Osteocyte (in vitro differentiated cells): ENCODE measurements at places on chromosomes 4 and X. TPM values are rescaled to one million over a fixed set of nuclear protein-coding genes. Genes with fewer than 3 reads are reported as not detected.

DNA sequence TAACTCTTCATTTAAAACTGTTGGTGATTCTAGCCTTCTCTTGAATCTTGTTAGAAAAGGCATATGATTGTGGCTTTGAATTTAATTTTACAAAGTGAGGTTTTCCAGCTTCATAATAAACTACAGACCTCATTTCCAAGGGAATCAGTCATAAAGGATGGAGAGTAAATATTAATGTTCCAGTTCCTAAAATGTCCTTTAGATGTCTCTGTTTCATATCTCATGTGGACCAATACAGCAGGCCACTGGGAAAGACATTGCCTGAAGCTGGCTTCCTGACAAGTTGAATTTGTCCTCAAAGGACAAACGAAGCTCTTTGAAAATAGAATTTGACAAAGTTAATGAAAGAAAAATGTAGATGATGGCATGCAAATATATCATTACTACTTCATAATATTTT, 125.4 kb downstream of the ZNF330 start:
- no peak for DNase-seq

DNA sequence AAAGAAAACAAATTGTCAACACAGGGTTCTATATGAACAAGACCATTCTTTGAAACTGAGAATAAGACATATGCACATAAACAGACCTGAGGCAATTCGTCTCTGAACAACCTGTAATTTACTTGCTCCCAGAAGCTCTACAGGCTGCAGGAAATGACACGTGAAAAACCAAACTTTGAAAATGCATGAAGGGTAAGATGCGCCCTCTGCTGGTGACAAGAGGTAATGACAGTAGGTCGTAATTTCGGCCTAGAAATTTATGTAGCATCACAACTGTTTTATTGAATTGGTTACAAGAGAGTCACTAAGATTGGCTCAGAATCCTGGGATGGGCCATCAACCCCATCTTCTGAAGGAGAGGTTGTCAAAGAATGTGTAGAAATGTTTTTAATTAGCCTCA, 276.5 kb downstream of the PPP4R3C start:
- no peak for DNase-seq

DNA sequence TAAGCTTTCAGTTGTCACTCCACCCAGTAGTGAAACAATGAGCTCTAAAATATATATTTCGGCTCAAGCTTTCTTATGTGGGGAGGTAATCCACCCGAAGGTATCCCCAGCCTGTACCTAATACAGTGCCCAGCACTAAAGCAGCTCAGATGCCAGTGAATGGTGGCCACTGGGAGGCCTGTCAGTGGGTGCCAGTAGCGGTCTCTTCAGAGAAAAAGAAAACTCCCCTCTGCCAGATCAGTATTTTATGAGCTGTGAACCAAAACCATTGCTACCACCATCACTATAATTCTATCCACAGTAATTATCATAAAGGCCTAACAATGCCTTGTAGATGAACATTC, 835 bp upstream of the NFKB1 start:
- no peak for DNase-seq

COL25A1 gene
- 1.3 and 1.8 TPM in 2 replicates for total RNA-seq

GRCh38 chr4:105387466-105387865, 86.4 kb downstream of the PPA2 start:
- DNase-seq: no peak

- DNase-seq: no peak
Measured at GRCh38 chr4:123659262-123659661, 262.7 kb downstream of the SPRY1 start.

GRCh38 chrX:2561456-2561855, 60.7 kb upstream of the DHRSX start:
- no peak for DNase-seq

GRCh38 chr4:144356941-144357381, 216.4 kb upstream of the GYPA start:
- no peak for DNase-seq

DNA sequence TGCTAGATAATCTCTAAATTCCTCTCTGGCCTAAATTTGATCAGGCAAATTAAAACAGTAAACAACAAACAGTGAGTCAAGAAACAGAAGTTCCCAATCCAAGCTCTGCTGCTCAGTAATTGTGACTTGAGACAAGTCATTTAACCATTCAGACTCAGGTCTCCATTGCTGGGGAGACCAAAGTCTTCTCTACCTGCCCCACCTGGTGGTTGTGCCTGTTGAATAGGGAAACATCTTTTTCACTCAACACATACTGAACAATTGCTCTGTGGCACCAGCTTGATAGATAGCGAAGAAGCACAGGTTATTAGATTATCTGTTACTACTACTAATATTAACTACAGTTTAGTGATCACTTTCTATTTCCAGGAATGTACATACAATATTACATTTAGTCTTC, 112.1 kb upstream of the EOLA2 start:
- DNase-seq: no peak

- DNase-seq: no peak
Measured at GRCh38 chrX:8179656-8180055, 8.6 kb upstream of the VCX2 start.

DNA sequence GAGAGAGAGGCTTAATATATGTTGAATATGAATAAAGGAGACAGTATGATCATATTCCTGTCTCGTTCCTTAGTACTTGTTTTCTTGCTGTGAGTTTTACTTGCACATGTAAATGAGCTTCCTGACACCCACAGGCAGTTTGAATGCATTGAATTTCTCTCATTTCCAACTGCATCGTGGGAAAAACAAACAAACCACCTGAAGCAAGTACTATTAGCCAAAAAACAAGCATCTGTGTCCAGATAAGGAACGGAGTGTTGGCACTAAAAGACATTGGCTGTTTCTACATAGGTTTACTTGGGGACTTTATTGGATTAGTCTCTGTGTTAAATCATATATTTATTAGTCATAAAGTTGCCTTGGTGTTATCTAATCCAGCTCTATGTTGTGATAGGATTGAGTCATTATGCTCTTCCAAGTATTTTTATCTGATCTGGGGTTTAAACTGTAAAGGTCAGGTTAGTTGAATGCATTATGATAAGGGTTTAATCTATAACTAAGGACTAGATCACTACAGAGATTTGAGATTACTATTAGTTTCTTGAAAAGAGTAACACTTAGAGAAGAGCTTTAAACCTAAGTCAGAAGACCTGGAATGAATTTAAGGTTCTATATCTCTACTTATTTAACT, 339.0 kb upstream of the SPANXN4 start:
- no peak for DNase-seq

DNA sequence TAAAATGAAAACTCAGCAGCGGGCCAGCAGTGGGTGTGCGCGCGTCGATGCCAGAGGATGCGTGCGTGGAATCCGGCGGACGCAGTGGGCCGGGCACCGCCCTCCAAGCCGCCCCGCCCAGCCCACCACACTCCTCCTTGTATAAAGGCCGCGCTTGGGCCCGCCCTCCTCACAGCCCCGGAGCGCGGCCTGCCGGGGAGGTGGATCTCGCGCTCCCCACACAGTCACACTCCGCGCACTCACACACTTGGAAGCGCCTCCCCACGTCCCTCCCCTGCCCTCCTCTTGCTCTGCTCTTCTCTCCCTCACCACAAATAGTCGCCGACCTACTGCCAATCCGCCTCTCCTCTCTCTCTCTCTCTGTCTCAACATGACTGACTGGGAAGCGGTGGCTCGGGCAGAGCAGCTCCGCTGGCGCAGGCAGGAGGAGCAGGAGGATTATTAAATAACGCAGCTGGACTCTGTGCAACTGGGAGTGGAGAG, at the start of gene CCSER1:
CCSER1 (plus strand) TSS at position 172 of the 483 bp plus-strand sequence.
- DNase-seq: no peak

GRCh38 chrX:130543603-130544325, 142.0 kb downstream of the RBMX2 start:
- DNase-seq: no peak

- no peak for DNase-seq
Measured at GRCh38 chr4:8235224-8235623, 34.3 kb upstream of the HTRA3 start.

DNA sequence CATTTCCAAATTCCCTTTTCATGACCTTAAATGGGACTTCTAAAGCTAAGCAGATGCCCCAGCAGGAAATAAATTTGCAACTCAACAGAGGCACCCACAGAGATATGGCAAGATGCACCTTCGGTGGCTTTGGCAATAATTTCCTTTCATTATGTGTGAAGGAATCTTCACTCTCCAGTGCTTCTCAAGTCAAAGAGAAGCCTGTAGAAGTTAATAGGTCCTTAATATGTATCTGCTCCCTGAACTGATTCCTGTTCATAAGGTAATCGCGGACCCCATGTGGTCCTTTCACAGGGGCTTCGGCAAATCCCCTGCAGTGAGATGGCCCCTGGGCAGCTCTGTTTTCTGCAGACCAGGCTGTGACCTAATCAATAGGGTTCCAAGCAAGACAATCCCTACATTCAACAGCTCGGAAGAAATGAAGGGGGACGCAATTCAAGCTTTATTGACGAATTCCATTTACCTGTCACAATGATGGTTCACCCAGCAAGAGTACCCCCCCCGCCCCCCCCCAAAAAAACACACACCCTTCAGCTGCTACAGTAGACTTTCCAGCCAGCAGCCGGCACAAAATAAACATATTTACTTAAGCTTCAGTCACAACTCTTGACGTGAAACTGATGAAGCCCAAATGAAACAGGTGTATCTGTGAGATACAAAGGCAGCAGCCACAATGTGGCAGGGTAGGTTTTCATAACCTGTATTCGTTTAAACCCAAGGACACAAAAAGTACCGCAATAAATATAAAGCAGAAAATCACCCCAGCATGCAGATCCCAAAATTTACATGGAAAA, 35.3 kb downstream of the FAT1 start:
- DNase-seq: no peak

SPANXB1 gene
- not detected in 2 replicates for total RNA-seq

DNA sequence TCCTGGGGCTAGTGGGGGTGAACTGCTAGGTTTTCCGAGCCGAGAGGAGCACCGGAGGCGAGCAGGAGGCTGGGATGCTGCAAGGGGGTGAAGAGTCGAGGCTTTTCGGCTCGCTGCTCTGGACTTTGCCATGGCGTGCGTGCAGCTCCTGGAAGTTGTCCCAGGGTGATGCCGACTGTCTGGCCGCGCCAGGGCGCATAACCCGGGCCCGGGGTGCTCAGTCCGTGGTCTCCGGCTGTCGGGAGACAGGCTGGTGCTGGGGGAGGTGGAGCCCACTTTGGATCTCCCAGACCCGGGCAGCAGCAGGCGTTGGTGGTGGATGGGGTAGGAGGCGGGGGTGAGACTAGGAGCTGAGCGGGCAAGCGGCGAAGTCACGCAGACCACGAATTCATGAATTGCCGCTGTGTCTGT, 793 bp downstream of the GRIA3 start:
- DNase-seq: peak; percentile 84

GRCh38 chr4:159224408-159224807, 121.5 kb downstream of the RAPGEF2 start:
- DNase-seq: no peak

- DNase-seq: no peak
Measured at GRCh38 chrX:75781611-75782010, 3.4 kb downstream of the MAGEE2 start.

AKAP4 gene
- total RNA-seq: not detected in 2 replicates

- DNase-seq: no peak
Measured at GRCh38 chr4:56414135-56414670, 21.2 kb downstream of the PPAT start.

MYOZ2 gene
- not detected in 2 replicates for total RNA-seq

PPP1R2C gene
- not detected in 2 replicates for total RNA-seq

GPR173 gene
- total RNA-seq: 12.6 and 17.3 TPM in 2 replicates

DNA sequence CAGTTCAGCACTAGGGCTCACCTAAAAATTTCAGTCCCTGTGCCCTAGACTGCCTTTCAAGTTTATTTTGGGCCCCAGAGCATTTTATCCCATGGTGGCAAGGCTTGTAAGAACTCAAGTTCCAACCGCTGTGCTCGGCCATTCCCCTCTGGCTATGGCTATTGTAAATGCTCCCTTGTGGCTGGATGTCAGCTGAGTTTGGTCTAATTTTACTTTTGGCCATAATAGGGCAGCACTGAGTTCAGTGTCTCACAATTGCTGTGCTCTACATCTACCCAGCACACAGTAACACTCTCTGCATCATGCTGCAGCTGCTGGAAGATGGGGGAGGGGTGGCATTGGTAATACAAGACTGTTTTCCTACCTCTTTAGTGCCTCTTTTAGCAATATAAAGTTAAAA, 210.8 kb upstream of the IRS4 start:
- no peak for DNase-seq

- no peak for DNase-seq
Measured at GRCh38 chr4:23388699-23389395, 501.0 kb downstream of the PPARGC1A start.

DNA sequence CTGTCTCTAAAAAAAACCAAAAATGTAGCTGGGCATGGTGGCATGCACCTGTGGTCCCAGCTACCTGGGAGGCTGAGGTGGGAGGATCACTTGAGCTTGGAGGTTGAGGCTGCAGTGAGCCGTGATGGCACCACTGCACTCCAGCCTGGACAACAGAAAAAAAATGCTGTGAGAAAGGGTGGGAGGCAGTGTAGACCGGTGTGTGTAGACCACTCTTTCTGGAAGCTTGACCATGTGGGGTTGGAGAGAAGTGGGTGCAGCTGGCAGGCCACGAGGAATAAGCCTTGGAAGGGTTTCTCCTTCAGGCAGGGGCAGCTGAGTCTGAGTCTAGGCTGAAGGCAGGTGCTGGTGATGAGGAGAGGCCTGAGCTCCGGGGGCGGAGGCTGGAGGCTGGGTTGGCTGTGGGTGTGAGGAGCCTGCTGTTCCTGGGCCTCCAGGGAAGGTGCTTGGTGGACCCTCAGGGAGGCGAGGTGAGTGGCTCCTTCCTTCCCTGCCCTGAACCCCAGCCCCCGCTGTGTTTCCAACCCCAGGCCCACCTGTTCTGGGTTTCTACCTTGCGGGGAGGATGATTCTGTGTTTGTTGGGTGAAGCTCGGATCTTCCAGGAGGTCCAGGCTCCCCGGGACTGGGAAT, 9.3 kb upstream of the TBC1D14 start:
- no peak for DNase-seq

- no peak for DNase-seq
Measured at GRCh38 chrX:17052210-17052609, 105.8 kb downstream of the REPS2 start.

IL13RA2 gene
- total RNA-seq: not detected in 2 replicates

- no peak for DNase-seq
Measured at GRCh38 chr4:51906167-51906958, 63.4 kb downstream of the DCUN1D4 start.

RPA4 gene
- total RNA-seq: 0.24 and 0.56 TPM in 2 replicates

DNA sequence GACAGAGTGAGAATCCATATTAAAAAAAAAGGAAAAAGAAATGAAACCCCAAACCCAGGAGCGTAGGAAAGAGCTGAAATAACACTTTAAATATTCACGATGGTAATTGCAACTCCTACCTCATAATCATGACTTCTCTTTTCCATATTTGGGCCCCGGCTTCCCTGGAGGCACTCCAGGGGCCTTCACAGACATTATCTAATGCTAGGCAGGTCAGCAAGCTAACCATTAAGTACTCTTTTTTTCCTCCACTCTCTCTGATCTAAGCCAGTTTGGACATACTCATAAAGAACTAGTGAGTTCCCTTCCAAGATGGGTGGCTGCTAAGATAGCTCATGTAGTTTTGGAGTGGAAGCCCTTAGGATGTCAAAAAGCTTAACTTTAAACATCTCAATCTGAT, 83.2 kb downstream of the SH3KBP1 start:
- no peak for DNase-seq
